ENCODE measurements at places on chromosomes 11 and 22. TPM values are rescaled to one million over a fixed set of nuclear protein-coding genes. Genes with fewer than 3 reads are reported as not detected.

MICAL2 gene
- total RNA-seq: 127 TPM

WNT11 gene
- 9.2 TPM for total RNA-seq

TMEM191C gene
- total RNA-seq: 3.5 TPM

BEST1 gene
- 14.1 TPM for total RNA-seq

DNA sequence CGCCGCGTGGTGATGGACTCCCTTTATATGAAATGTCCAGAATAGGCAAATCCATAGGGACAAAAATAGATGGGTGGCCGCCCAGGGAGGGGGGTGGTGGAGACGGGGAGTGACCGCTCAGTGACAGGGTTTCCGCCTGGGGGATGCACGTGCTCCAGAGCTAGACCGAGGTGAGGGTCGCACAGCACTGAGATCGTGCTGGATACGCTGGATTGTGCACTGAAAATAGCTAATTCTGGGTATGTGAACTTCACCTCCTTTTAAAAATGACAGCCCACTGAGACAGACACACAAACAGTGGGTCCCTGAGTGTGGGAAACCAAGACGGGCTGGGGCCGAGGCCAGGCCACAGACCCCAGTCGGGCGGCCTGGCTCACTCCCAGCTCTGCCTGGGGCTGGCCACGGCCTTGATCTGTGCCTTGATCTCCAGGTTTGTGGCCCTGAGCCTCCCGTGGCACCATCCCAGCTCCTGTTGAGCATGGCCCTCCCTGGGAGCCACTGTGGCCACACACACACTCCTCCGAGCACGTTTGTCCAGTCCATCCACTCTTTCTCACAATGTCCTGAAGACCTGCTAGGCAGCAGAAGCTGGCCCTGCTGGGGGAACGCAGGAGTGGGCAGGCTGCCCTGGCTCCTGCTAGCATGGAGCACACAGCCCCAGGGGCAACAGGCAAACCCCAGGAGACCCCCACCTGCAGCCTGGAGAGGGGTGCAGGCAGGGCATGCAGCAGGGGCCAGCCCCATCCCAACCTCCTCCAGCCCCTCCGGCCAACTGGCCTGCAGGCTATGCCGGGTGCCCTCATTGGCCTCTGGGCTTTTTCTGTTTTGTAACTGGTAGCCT, 41.0 kb upstream of the TH start:
- H3K4me3 ChIP-seq: no peak overlapping the region
- H3K27ac ChIP-seq: no peak overlapping the region
- peaks cover 4% of the 10 kb centered on the region for H3K27me3 ChIP-seq
- no peaks in the 10 kb centered on the region for H3K36me3 ChIP-seq
- peak; percentile 34 for DNase-seq

DNA sequence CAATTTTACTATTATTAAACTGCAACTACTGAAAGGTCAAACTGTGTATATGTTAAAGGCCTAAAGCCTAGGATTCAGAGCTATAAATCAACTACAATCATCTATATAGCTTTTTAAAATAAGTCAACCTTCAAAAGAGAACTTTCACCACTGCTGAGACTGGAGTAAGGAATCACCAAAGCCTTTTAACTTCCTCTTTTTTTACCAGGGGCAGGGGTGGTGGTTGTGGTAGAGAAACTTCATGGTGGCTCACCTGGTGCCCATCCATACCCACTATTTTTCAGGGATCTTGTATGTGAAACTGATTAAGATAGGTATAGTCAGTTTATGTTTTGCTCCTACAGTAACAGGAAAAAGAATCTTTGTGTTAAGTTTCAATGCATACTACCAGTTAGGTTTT, 31.5 kb downstream of the TSG101 start:
- H3K27me3 ChIP-seq: no peaks in the 10 kb centered on the region
- no peak for DNase-seq
- peaks cover 65% of the 10 kb centered on the region for H3K36me3 ChIP-seq

DNA sequence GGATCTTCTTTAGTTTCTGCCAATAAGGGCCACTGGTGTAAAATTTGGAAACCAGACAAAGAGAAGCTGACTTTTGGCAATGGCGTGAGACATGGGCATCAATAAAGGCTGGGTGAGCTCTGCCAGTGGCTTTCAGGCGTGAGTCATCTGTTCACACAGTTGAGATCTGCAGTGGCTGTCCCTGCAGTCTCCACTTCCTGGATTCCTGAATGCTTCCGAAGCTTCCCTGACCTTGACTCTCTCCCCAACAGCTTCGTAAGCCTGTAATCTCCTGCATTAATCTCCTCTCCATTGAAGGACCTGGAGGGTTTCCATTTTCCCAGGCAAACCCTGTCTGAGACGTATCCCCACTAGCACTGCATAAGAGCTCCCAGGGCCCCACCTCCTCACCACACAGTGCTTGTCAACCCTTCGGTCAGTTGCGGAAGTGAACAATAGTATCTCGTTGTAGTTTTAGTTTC, 574.7 kb downstream of the TBC1D22A start:
- peaks cover under 1% of the 10 kb centered on the region for H3K27me3 ChIP-seq
- no peak for DNase-seq
- no peaks in the 10 kb centered on the region for H3K4me1 ChIP-seq
- no peak overlapping the region for H3K4me3 ChIP-seq

DNA sequence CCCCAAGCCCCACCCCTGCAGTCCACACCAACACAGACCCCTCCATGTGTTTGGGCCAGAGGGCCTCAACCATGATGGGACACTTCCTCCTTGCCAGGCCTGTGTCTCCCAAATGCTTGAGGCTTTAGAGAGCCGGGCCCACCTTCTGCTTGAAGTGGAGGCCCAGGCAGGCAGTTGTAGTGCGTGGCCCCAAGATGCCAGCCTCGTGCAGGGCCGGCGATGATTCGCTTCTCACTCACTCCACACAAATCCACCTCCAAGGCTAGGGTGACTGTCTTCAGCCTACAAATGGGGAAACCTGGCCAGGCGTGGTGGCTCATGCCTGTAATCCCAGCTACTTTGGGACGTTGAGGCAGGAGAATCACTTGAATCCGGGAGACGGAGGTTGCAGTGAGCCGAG, 5.7 kb downstream of the PRR5 start:
- H3K36me3 ChIP-seq: no peaks in the 10 kb centered on the region
- no peak for DNase-seq
- no peak overlapping the region for H3K4me3 ChIP-seq
- H3K4me1 ChIP-seq: peaks cover 20% of the 10 kb centered on the region

DNA sequence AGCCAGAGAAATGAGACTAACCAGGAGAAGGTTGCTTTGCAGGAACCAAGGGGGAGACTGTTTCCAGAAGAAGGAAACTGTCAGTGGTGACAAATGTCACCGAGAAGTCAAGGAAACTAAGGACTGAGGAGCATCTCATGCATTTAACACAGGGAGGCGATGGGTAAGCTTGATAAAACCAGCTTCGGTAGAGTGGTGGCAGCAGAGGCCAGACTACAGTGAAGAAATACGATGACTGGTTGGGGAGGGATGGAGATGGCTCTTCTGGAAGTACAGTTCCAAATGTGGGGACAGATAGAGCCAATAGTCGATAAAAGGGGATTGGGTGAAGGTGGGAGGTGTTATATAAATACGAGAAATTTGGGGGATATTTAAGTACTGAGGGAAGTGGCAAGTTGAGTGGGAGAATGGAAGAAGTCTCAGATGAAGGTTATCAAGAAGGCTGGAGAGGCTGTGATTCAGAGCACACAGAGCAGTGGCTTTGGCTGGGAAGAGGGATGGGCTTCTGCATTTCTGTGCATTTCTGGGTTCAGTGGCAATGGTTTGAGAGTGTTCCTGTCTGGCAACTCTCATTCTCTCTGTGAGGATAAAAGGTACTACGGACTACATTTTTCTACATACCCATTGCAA, 29.2 kb downstream of the SC5D start:
- H3K4me3 ChIP-seq: no peak overlapping the region
- no peak for DNase-seq
- no peaks in the 10 kb centered on the region for H3K36me3 ChIP-seq
- H3K27ac ChIP-seq: no peak overlapping the region
- H3K27me3 ChIP-seq: no peaks in the 10 kb centered on the region

DNA sequence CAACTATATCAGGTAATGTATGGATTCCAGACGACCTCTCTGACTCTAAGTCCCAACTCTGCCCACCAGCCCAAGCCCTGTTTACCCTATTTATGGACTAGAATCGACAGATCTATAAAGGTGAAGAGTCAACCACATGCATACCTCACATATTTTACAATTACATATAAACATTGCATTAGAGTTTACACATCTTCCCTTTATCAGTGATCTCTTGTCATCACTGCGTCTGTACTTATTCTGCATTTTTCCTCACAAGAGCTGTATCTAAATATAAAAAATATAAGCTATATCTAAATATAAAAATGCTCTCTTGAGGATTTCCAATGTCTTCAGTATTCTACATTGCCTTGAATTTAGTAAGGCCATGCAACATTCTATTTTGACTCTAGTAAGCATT, 8.5 kb downstream of the FIBIN start:
- H3K4me1 ChIP-seq: no peaks in the 10 kb centered on the region
- H3K27me3 ChIP-seq: no peaks in the 10 kb centered on the region
- H3K4me3 ChIP-seq: no peak overlapping the region
- no peaks in the 10 kb centered on the region for H3K36me3 ChIP-seq

GRCh38 chr11:15525582-15525981, 410.9 kb downstream of the INSC start:
- H3K4me3 ChIP-seq: no peak overlapping the region
- H3K27me3 ChIP-seq: no peaks in the 10 kb centered on the region
- H3K4me1 ChIP-seq: no peaks in the 10 kb centered on the region
- H3K36me3 ChIP-seq: no peaks in the 10 kb centered on the region
- no peak overlapping the region for H3K27ac ChIP-seq

DNA sequence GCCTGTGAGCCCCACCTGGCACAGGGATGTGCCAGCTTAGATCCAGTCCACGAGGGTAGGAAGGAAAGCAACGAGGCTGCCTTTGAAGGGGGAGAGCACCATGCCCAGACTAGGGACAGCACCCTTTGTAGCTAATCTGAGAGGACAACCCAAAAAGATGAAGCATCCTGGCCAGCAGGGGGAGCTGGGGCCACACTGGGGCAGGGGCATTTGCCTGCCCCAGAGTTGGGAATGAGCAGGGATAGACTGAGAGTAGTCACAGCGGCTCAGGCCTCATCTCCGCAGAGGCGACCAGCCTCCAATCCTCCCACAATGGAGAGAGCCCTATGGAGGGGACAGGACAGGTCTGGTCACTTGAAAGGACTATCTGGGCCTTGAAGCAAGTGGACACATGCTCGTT, 16.4 kb downstream of the LMO1 start:
- H3K27ac ChIP-seq: no peak overlapping the region
- H3K4me3 ChIP-seq: no peak overlapping the region
- no peaks in the 10 kb centered on the region for H3K4me1 ChIP-seq

DNA sequence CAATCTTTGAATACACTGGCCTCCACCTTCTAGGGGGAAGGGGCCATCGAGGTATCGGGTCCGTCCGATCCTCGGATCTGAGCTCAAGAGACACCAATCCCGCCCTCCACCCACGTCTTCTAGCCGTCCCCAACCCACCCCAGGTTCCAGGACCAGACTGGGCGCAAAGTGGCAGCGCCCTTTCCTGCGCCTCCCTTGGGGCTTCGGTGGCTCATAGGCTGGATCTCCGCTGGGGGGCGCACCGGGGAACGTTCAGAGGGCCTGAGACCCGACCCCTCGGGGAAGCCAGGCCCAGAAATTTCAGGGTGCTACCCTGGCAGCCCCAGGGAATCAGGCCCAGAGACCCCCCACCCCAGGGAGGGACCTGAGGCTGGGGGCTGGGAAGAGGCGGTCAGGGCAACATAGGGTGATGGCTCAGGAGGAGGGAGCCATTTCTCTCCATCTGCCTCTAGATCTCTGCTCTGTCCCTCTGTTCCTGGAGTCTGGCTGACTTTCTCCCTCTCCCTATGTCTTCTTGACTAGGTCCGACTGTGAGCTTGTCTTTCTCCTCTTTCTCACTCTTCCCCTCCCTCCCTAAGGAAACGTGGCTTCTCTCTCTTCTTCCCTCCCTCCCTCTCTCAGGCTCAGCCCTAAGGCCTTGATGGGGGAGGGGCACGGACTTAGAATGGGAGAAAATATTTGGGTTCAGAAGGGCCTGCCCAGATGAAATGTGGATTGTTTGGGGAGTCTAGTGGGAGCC, 1.1 kb downstream of the CREB3L1 start:
- H3K36me3 ChIP-seq: no peaks in the 10 kb centered on the region
- H3K27me3 ChIP-seq: peaks cover 34% of the 10 kb centered on the region
- peak overlapping the region; percentile 63 for H3K4me3 ChIP-seq
- peak; percentile 69 for DNase-seq

- no peak overlapping the region for H3K4me3 ChIP-seq
- H3K4me1 ChIP-seq: peaks cover 25% of the 10 kb centered on the region
- H3K36me3 ChIP-seq: peaks cover 5% of the 10 kb centered on the region
- DNase-seq: no peak
These were observed 75.7 kb downstream of the KIAA1671 start for GRCh38 chr22:25027959-25028840.

DNA sequence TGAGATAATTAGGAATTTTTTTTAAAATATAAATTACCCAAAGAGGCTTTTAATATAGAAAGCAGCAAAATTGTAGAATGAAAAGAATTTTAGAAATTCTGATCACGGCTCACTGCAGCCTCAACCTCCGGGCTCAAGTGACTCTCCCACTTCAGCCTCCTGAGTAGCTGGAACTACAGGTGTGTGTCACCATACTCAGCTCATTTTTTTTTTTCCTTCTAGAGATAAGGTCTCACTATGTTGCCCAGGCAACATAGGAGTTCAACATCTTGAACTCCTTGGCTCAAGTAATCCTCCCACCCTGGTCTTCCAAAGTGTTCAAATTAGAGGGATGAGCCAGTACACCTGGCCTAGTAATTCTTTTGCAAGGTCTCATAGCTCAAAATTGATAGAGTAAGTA, 76.7 kb downstream of the ATG16L2 start:
- no peak overlapping the region for H3K4me3 ChIP-seq
- H3K4me1 ChIP-seq: no peaks in the 10 kb centered on the region
- DNase-seq: no peak
- H3K27ac ChIP-seq: no peak overlapping the region
- H3K27me3 ChIP-seq: no peaks in the 10 kb centered on the region

GRCh38 chr11:44397586-44398178, 87.7 kb upstream of the ALX4 start:
- no peaks in the 10 kb centered on the region for H3K36me3 ChIP-seq
- no peak overlapping the region for H3K27ac ChIP-seq
- peaks cover 11% of the 10 kb centered on the region for H3K27me3 ChIP-seq
- no peaks in the 10 kb centered on the region for H3K4me1 ChIP-seq
- no peak for DNase-seq

DNA sequence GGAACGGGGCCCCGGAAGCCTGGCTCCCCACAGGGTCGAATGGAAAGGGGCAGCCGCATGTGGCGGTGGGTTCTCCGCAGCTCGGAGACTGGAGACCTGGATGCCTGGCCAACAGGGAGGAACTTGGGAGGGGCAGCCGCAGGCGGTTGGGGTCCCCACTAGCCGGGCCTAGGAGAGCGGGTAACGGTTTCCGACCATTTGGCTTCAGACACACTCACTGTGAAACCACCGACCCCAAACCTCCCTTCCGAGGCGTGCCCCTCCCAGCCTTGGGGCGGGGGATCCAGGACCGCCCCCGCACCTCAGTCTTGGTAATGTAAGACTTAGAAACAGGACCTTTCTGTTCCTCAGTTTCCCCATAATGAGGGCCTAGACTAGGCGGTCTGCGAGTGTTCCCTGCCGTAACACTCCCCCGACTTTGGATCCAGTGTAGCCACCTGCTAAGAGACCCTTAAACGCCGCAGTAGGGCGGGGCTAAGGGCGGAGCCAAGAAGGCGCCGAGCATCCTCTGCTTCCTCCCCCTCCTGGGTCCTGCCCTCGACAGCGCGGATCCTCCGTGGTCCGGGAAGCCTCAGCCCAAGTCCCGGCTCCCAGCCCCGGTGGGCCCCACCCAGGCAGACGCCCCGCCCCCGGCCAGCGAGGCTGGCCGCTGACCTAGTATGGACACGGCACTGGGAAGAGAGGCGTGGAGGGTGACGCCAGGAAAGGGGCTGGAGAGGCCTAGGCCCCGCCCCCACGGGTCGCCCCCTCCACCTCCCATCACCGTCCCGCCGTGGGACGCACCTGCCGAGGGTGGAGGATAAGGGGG, 1.8 kb upstream of the RASGRP2 start:
- peak; percentile 90 for DNase-seq
